ENCODE measurements at places on chromosomes 12 and 14.
A peak's percentile ranks its signal among the peaks of the same experiment; 100 is the strongest.

DNA sequence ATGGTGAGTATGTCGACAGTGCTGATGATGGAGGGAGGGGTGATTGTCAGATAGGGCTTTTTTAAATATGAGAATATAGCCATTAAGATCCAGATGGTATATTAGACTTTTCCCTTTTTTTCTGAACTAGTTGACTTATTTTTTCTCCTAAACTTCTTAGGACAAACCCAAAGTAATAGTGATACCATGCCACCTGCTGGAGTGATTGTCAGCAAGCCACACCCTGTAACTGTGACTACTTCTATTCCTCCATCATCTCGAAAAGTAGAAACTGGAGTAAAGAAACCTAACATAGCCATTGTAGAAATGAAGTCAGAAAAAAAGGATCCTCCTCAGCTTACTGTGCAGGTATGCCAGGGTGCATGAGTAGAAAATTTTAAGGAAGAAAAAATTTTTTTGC lies 40.1 kb downstream of the KIAA0586 start:
- no peak for DNase-seq

DNA sequence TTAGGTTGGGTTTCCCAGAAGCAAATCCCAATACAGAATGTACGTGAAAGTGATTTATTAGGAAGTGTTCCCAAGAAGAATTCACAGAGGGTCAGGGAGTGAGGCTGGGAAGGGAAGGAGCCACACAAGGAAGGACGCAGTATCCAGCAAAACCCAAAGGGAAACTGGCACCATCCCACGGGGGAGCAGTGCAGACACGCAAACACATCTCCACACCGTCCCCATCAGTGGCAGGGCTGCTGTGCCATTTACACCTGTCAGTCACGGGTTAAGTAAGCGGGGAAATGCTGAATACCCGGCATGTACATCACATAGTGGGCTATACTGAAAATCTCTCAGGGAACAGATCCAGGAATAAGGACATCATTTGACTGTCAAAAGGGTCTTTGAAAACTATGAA lies 93.9 kb downstream of the SLC38A1 start:
- no peak for DNase-seq

- no peak for DNase-seq
These were observed 7.6 kb downstream of the VASH1 start for GRCh38 chr14:76768671-76769500.

DNA sequence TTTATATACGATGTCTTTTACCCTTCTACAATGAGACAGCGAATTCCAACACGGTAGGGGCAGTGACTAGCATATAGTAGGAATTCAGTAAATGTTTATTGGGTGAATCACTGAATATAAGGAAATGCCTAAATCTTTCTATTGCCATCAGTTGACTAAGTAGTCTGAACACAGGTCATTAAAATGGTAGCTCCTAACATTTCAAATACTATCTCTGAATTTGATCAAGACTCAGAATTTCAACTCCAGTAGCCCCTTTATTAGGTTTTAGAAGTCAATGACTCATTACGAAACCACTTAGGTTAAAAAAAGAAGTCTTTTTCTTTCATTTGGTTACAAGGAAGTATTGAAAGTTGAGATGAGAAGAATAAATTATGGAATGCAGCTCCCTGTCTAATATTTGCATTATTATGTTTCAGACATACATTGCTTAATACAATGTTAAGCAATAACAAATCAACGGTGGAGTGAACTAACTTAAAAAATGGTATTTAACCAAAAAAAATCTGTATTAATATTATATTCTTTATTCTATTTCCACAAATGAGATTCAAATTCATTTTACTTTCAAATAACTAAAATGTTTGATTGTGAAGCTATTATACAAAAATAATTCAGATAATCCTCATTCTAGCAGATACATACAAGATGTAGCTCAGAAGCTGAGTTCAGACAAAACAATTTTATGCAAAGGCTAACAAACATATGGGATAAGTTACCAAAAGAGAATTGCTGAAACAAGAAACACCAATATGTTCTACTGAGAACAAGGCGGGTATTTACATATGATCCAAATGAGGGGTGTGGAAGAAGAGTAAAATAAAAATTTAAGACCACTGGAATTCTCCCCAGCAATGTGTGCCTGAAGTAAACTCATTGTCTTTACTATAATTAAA lies 302.7 kb downstream of the CEP128 start:
- peak; percentile 68 for DNase-seq
